ENCODE measurements at places on chromosomes 2 and 18.
A peak's percentile ranks its signal among the peaks of the same experiment; 100 is the strongest.

DNA sequence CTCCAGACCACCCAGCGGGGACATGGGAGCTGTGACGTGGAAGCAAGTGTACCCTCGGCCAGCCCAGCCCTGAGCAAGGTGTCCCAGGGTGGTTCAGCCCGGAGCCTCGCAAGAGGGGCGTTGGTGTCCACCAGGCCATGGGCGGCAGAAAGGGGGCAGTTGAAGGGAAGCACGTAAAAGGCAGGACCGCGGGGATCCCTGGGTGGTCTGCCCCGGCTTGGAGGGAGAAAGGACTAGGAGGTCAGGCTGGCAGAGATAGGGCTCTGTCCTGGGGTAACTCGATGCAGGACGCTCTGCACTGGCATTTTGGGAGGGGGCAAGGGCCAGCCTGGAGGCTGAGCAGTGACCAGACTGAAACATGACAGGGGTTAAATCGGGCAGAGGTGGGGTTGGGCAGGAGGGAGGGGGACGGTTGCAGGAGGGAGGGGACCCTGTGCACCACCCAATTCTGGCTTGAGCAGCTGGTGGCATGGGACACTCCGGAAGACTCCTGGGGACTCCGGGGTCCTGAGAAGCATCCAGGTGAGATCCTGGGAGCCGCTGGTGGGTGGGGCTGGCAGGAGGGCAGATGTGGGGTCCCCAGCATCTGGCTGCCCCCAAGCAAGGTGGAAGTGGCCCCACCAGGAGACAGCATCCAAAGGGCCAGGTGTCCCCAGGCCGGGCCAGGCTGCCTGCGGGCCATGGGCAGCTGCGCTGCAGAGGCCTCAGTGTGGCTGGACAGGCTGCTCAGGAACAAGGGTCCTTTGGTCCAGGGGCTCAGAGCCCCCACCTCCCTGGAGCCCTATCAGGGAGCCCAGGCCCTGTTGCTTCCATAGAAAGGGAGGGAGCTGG lies 46.8 kb upstream of the GPC1 start:
- no peak for DNase-seq

DNA sequence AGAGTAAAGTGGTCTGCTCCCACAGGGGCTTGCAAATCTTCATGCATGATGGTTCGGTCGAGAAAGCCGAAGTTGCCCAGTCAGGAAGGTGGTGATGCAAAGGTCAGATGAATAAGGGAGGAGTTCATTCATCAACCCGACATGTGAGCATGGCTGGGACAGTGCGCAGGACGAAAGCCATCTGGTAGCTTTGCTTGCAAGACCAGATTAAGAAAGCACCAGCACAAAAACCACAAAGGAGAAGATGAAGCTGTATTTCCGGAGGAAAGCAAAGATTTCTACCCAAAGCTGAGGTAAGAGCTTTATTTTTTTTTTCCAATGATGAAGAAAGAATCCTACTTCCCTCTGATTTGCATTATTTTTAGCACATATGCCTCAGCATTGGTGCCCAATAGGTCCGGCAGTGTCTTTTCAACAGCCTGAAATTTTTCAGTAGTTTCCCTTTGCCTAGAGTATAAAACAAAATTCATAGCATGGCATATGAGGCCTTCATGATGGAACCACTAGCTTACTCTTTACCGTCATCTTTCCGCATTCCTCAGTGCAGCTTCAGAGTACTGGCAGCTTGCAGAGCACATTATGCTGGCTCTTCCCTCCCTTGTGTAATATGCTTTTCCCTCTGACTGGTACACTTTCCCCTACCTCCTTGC lies 112.0 kb upstream of the THOC1 start:
- no peak for DNase-seq

GRCh38 chr2:85915606-85916303 lies 27.0 kb upstream of the ST3GAL5 start:
- DNase-seq = no peak

- no peak for DNase-seq
These were observed 213.1 kb downstream of the EXOC6B start for GRCh38 chr2:72612614-72613160.

GRCh38 chr2:197600306-197600705 lies 75.1 kb downstream of the RFTN2 start:
- no peak for DNase-seq

DNA sequence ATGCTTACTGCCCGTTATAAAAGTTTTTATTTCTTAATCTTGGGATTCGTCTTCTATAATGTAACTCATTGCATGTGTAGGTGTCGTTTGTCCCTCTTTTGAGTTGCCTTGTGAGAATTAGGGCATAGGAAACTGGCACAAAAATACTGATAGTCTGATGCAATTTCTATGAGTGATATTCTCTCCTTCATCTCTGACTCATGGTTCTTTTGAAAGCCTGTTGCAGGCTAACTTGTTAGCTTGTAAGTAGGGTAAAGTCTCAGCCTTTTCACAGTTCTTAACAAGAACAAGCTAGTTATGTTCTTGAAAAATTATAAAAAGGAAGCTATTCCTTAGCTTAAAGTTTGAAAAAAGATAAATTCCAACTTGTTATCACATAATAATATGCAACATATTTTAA lies 1085.4 kb upstream of the NRXN1 start:
- peak; percentile 71 for DNase-seq

- DNase-seq = no peak
These were observed 57.7 kb downstream of the METTL4 start for GRCh38 chr18:2513616-2514015.

- no peak for DNase-seq
These were observed 442 bp upstream of the OTOF start for GRCh38 chr2:26478366-26478765.

DNA sequence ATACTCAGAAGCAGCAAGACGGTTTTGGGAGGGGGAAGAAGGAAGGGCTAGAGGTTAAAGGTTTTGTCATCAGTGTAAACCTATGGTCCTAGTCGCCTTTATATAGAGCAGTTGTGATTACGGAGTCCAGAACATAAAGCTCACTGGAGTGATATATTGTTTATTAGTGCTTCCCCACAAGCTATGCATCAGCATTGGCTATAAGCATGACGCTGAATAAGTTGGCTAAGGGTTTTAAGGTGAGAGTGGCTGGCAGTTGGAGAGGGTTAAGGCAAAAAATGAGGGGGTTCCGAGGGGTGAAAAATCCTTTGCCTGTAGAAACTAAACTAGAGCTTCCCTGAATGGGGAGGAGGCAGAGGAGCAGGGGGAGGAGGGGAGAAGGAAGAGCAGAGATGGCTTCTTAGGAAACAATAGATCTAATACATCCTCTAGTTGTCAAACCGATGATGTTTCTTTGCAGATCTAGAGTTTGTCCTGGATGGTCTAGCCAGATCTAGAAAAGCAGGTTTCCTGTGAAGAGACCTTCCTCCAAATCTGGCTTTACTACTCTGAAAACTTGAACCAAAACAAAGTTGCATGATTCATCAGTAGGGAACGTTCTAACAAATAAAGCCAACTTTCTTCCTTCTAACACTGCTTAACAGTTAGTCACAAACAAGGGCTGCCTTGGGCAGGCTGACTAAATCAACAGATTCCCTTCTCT lies 2.5 kb downstream of the KLF7 start:
- DNase-seq = peak; percentile 96

- no peak for DNase-seq
These were observed 10.8 kb upstream of the ALPP start for GRCh38 chr2:232367591-232368233.

DNA sequence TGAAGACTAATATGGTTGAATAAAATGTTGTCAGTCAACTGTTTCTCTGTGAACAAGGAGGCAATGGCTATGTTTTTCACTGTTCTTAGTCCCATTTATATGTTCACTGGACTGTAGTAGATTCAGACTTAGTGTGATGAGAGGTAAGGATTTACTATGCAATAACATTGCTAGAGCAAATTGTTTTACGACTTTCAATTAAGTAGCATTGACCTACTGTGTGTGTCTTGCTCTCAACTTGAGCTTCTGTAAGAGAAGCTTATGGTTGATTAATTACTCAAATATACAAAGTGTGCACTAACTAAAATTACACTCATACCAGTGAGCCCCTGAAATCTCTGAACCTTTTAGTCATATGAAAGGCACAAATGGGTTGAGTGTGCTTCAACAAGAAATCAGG lies 168.6 kb downstream of the RAPGEF4 start:
- no peak for DNase-seq

DNA sequence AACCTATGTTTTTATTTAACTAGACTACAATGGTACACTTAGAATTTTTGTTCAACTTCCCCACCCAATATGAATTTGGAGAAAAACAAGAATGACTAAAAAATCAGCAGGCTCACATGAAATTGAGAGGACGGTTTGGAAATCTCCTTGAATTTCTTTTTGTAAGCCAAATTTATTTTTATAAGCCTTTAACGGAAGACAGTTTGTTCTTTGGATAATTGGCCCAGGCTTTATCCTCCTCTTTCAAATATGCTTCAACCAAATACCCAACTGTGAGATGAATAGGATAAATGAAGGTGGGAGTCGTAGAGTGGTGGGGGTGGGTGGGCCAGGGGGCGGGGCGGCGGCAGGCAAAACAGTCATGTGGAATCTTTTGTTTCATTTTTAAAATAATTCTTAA lies 60.6 kb downstream of the FMNL2 start:
- no peak for DNase-seq

GRCh38 chr2:240429872-240430491 lies 5.5 kb upstream of the GPC1 start:
- no peak for DNase-seq

DNA sequence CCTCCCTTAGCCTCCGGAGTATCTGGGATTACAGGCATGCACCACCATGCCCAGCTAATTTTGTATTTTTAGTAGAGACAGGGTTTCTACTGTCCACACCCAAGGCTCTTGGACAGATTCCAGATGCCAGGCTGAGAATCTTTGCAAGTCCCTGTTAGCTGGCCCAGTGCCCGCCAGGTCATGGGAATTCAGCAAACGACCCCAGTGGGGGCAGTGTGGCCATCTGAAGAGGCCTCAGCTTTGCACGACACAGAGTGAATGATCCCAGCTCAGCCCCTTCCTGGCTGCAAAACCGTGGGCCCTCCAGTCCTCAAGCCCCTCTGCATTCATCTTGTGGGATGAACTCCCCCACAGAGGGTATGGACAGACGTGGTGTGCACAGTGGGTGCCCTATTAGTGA lies 179.5 kb upstream of the ID2 start:
- no peak for DNase-seq

GRCh38 chr2:119136093-119136492 lies 22.5 kb downstream of the C1QL2 start:
- no peak for DNase-seq

DNA sequence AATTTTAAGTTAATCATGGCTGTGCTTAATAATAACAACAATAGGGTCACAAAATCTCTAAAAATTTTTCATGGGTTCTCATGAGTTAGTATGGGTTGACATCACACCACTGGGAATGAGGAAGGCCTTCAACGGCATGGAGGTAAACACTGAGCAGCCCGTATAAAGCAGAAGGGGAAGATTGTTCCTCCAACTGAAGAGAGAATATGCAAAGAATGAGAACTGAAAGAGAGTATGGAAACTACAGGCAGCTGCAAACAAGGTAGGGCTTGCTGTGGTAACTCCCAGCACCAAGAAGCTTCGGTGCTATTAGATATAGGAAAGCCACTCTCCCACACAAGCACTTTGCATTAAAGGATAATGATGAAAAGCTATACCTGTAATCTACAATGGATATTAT lies 1242.3 kb upstream of the CELF4 start:
- no peak for DNase-seq

DNA sequence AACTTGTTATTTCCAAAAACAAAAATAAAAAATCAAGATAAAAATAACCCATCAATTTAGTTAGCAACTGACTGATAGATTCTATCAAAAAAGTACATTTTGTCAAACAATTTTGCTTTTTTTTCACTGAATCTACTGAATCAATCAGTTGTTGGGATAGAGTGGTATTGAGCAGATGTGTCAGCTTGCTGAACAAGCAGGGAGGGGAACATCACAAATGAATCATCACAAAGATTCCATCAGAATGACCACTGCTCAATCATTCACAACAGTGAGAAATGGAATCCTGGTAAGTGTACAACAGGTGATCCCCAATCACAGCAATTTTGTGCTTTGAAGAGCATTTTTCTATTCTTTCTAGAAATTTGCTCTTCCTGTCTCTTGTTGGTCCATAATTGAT lies 12.3 kb upstream of the SLC14A2 start:
- DNase-seq = peak; percentile 65

DNA sequence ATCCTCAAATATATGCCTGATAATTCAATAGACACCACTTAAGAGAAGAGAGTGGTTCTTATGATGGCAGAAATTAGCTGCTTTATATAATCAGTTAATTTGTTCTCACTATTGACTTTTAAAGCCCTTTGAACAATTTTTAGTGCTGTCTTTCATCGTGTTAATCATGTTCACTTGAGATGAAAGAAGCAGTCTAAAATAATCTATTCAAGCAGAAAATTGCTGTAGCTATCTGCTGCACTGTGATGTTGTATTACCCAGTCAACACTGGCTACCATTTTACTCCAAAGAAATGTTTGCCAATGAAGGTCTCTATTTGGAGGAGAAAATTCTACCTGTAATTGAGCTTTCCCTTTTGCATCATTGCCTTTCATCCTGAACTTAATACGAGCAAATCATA lies 459.8 kb upstream of the FSIP2 start:
- no peak for DNase-seq

DNA sequence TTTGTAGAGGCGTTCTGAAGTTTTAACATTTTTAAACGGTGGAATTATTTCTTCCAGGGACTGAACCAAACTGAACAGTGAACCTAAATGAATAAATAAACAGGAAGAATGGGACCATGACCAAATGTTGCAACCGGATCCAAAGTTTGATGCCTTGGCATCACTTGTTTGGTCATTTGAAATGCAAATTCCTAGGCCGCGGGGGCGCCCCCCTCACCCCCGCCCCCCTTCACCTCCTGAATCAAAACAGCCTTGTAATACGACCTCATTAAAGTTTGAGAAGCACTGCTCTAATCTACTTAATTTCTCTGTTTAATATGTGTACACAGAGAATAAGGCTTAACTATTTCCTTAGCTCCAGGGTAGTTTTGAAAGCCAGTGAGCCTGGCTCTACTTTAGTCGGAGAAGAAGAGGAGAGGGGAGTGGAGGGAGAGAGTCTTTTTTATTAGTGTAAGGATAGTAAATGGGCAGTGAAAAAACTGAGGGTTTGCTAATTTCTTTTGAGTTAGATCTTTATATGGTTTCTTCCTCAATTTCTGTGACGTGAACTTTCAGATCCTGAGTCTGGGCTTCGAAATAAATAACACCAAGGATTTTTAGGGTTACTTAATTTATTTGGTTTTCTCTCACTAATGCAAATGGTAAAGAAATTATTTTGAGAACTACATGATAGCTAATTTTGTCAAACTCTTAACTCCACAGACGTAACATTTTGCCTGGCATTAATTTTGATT lies 5.7 kb downstream of the C2orf80 start:
- no peak for DNase-seq

- DNase-seq = no peak
These were observed 65.0 kb upstream of the LYPD1 start for GRCh38 chr2:132734961-132735360.

GRCh38 chr2:44543773-44544725 lies 182.3 kb downstream of the CAMKMT start:
- DNase-seq = peak; percentile 81

GRCh38 chr2:213004197-213004821 lies 147.1 kb downstream of the IKZF2 start:
- DNase-seq = no peak

GRCh38 chr2:69683170-69683971 lies 39.8 kb upstream of the AAK1 start:
- peak; percentile 57 for DNase-seq

All from epithelial cell of esophagus (primary cell).